ENCODE measurements at places on chromosomes 4 and X.

GRCh38 chr4:73822812-73823504 lies 13.5 kb upstream of the CXCL6 start:
- no peak for DNase-seq

DNA sequence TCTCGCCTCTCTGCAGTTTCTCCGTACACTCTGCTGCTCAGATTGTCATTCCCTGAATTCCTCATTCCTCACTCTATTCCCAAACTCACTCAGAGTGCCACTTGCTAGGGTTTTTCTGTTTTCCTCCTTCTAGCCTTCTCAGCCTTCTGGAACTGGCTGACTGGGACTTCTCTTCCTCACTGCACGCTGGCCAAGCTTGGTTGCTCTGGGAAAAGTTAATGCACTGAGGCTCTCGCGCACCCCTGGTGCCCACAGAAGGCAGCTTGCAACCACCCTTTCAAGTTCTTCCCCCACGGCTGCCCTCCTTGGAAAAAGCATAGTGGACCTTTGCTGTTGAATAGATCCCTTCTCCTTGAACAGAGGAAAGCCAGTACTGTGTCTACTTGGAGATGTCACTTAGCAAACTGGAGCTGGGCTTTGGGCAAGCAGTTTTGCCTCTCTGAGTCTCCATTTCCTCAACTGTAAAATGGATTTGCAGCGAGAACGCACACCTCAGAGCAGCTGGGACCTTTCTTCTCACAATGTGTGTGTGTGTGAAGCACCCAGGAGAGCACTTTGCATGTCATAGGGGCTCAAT lies 6.0 kb upstream of the CCKAR start:
- peak; percentile 10 for DNase-seq

DNA sequence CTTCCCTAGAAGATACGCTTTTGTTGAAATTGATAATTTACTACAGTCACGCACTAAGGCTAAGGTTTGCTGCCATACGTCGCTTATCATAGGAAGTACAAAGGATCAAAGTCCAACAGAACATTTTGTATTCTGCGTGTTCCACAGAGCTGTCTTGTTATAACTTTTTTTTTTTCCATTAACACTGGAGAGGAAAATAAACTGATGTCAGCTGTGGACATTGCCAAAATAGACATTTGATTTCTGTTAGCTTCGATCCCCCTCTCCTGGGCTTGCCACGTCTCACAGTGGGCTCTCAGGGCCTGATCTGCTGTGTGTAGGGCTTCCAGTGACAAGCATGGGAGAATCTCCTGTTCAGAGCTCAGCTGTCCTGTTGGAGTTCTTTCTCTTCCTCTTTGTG lies 93.3 kb downstream of the SPATA18 start:
- no peak for DNase-seq

GRCh38 chr4:164060456-164060855 lies 566.0 kb downstream of the TMA16 start:
- no peak for DNase-seq

DNA sequence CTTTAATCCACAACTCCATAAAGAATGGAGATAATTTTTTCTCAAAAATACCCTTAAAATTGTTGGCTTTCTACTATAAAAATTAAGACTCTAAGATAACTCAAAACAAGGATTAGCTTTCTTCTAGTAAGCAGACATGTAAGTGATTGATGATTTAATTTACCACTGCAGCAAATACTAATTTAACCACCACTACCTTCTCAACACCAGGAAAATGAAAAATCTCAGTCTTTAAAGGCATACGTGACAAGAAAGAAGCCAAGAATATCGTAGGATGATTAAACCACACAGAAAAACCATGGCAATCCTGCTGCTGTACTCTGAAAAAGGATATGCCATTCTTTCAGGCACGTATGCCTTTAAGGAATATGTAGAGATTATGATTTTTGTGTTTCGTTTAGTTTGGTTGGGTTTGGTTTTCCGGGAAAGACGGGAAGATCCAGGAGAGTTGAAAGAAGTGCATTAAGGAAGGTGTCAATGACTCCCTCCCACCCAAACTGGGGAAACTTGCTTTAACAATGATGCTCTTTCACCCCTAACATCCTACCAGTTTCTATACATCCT lies 881 bp downstream of the LRCH2 start:
- no peak for DNase-seq

DNA sequence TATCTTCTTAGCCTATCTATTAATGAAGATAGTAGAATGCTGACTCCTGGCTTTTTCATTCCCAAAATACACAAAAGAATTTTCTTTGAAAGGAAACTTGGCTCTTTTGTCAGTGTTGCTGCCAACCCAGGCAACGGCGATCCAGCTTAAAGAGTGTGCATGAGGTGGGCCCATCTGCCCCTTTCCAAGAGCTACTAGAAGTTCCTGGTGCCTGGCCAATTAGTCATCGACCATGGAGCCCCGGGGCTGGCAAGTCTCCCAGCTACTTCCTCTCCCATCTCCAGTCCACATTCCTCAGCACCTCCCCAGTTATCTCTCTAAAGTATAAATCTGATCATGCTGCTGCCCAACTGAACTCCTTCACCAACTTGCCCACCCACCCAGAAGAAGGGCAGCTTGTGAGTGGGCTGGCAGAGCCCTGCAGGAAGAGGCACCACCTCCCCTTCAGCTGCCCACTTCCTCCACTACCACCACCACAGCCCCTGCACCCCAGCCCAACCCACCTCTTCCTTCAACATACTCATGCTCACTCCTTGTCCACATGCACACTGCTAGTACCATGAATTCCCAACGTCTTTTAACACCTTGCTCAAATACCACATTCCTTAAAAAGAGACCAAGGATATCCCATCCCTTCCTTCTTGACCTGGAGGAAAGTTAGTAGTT lies 158.2 kb upstream of the MAP3K15 start:
- peak; percentile 72 for DNase-seq

DNA sequence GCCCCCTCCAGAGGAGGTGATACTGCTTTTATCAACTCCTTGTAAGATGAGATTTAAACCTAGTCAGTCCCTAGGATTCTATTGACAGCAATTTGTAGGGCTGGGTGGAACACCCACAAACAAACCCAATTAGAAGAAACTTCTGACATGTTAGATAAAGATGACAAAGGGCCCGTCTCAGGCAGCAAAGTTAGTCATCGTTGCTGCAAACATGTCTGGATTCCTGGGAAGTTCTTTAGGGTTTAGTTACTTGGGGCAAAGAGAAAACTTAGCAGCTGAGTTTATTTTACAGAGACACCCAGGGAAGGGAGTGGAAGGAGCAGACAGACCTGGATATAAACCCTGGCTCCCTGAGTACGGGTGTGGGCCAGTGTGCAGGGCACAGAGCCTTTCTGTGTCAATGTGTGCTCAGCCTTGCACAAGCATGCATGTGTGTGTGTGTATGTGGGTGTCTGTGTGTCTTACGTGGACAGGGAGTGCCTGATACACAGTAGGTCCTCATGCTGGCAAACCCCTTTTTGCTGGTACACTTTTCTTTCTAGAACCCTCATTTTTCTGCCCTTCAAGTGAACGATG lies 130.0 kb upstream of the STX18 start:
- peak; percentile 23 for DNase-seq

DNA sequence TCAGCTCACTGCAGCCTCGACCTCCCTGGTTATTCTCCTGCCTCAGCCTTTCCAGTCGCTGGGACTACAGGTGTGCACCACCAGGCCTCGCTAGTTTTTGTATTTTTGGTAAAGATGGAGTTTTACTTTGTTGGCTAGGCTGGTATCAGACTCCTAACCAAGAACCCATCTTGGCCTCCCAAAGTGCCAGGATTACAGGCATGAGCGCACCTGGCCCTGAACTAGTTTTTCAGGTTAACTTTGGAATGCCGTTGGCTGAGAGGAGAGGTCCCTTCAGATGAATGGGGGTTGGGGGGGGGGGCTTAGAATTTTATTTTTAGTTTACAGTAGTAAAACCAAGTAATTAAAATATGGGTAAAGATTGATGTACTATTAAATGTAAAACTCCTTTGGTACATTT lies 23.4 kb upstream of the CWH43 start:
- peak; percentile 18 for DNase-seq

- no peak for DNase-seq
These were observed 727.8 kb downstream of the GRID2 start for GRCh38 chr4:93031431-93032098.

DNA sequence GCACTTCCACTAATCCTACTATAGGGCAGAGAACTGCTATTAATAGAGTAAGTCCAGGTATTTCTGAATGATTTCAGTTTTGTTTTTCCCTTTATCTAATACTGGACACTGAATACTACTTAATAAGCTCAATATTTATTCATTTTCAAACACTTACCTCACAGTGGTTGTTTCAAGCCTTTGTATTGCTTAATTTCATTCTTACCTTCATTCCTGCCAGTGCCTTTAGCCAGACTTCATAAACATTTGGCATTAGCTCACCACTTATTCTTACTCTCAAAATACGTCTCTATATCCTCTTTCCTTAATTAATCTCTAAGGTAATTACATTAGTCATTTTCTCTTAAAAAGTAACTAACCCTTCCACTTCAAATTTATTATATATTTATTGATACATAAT lies 18.8 kb upstream of the CORIN start:
- DNase-seq: no peak

DNA sequence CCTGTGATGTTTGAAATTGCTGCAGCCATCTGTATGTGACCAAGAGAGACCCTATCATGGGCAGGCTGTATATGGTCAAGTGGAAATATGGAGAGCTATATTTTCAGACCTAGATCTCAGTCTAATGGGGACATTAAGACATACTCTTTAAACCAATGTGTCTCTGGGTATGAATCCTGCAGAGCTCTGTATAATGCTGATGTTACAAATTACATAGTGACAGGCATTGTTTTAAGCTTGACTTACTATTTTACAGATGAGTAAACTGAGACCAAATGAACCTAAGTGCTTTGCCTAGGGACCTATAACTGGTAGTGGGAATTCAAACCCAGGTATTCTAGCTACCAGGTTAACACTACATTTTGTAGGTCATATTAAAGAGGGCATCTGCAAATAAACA lies 71.3 kb upstream of the GRXCR1 start:
- no peak for DNase-seq

DNA sequence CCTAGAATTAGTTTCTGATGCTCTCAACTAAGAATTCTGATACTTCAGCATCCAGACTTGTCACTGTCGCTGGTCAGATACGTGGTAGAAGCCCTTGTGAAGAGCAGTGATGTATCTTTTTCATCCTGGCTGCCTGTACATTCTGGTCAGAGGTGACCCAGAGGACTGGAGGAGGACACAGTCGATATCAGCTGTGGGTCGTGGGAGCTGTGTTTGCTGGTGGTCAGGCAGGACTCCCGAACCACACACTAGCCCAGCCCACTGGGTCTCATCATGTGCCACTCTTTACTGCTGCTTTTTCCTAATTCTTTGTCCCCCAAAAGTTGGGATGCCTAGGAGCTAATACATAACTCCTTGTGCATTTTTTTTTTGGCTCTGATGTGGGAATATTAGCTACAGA lies 6.5 kb downstream of the DCUN1D4 start:
- no peak for DNase-seq

DNA sequence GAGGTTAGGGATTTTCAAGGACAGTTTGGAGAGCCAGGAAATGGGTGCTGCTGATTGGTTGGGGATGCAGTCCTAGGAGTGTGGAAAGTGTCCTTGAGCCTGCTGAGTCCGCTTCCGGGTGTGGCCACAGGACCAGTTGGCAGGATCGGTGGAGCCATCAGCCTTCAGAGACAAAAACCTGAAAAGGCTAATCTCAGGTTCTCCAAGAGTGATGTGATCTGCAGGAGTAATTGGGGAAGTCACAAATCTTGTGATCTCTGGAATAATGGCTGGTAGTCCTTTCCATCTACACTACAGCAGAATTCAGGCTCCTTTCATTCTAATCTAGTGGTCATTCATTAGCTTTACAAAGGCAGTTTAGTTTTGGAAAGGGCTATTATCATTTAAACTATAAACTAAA lies 55.9 kb upstream of the BMP2K start:
- peak; percentile 42 for DNase-seq

- no peak for DNase-seq
These were observed 297.7 kb upstream of the VCX3A start for GRCh38 chrX:6832619-6833018.

GRCh38 chr4:86968547-86968946 lies 33.7 kb downstream of the AFF1 start:
- DNase-seq: no peak

GRCh38 chr4:5783486-5783885 lies 72.5 kb downstream of the EVC start:
- no peak for DNase-seq

DNA sequence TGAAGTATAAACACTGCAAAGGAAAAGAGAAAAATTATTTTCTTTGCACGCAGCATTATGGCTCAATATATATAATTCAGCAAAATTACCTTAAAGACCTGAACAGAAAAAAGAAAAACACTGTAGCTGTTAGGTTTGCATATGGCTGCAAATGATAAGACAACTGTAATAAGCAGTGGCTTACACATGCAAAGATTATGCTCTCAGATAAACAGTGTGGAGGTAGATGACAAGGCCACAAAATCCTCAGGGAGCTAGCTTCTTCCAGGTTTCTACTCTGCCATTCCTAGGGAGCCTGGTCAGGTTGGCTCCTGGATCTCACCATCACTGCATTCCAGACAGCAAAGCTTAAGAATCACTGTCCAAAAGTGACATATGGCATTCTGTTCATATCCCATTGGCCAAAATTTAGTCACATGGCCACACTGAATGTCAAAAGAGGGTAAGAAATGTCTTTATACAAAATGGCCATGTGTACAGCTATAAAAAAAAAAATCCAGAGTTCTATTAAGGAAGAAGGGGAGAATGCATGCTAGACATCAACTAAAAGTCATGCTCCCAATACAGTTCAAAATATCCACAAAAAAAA lies 195.2 kb upstream of the SLC7A11 start:
- DNase-seq: no peak

- DNase-seq: no peak
These were observed 763 bp downstream of the ASB9 start for GRCh38 chrX:15269120-15269519.

- no peak for DNase-seq
These were observed 592.0 kb downstream of the IQCM start for GRCh38 chr4:149223659-149224058.

GRCh38 chr4:69360271-69360670 lies 80.0 kb downstream of the UGT2B28 start:
- no peak for DNase-seq

DNA sequence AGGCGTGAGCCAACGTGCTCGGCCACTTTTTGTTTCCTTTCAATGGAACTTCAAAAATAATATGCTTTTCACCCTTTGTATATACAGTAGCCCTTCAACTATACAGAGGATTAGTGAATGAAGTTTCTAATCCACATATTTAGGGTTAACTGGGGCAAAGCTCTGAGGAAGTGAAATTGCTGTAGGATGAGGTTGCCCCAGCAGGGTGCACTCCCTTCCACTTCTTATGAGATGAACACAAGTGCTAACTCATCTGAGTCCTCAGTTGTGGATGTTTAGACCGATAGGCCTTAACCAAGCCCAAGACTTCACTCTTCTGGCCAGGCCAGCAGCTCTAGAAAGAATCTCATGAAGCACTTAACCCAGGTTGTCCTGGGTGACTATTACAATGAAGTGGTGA lies 29.1 kb upstream of the CT55 start:
- no peak for DNase-seq

GRCh38 chr4:39274503-39274902 lies 91.7 kb downstream of the RFC1 start:
- no peak for DNase-seq

DNA sequence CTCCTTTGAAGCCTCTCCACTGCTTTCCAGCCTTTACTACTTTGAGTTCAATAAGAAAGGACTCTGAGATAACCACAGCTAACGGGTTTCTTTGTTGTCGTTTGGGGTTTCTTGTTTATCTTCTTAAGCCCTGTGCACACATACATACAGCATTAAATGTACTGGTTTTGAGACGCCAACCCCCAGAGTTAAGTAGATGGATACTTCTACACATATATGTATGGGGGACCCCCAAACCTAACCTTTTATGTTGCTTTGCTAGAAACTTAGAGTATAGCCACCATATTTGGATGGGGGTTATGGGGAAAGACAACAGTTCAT lies 697 bp downstream of the CEP135 start:
- no peak for DNase-seq

Data from ELF-1 (cell line).